CD4-positive, alpha-beta T cell treated with Interleukin-17A for 4 hours (primary cell): ENCODE measurements at places on chromosomes 2 and 18.

DNA sequence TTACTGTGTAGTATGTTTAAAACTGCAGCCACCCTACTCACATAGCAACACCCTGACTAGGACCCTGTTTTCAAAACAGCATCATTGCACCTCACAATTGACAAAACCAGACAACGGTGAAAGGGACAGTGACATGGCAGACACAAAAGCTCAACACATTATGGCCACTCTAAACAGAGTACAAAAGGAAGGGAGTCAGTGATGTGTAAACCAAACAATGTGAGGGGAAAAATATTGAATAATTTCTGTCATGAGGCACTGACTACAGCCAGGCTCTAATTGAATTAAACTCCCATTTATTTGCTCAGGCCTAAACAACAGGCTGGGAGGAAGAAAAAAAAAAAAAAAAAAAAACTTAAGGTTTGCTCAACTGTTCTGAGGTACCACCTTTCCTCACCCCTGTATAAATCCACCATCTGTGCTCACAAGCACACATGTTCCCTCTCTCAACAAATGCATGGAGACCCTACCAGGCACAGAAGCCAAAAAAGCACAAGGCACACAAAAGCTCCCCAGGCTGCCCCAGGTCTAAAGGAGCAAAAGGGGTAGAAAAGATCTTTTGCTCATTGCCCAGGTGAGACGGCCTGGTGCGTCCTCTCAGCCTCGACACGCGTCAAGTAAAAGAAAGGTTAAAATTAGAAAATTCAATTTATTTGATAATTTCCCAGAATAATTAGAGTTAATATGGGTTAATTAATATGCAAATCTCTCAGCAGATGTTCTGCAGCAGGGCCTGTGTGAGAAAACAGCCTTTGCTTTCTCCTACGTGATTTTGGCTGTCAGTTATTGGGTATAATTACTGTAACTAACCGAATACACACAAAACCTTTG lies 80.9 kb downstream of the ZEB2 start:
- no peak for DNase-seq

- DNase-seq, result no peak
Measured at GRCh38 chr2:172087207-172087779, 2.0 kb downstream of the DLX1 start.

GRCh38 chr2:196249860-196250259 lies 78.5 kb upstream of the STK17B start:
- no peak for DNase-seq

GRCh38 chr2:72292433-72292832 lies 144.8 kb upstream of the CYP26B1 start:
- DNase-seq, result no peak

GRCh38 chr2:18630541-18630940 lies 41.2 kb upstream of the NT5C1B start:
- DNase-seq, result no peak

- DNase-seq, result no peak
Measured at GRCh38 chr2:10056439-10056838, 13.1 kb downstream of the KLF11 start.

- DNase-seq, result peak; percentile 45
Measured at GRCh38 chr2:230658877-230659652, 53.6 kb upstream of the CAB39 start.
